ENCODE measurements at places on chromosomes 2 and 18. TPM values are rescaled to one million over a fixed set of nuclear protein-coding genes. Genes with fewer than 3 reads are reported as not detected.

GRCh38 chr2:152920846-152921245, 202.4 kb downstream of the ARL6IP6 start:
- no peaks in the 10 kb centered on the region for H3K4me1 ChIP-seq
- H3K27me3 ChIP-seq = peaks cover 43% of the 10 kb centered on the region
- H3K36me3 ChIP-seq = no peaks in the 10 kb centered on the region
- H3K27ac ChIP-seq = no peak overlapping the region

Gene PCARE
- total RNA-seq = 0.22 TPM

DNA sequence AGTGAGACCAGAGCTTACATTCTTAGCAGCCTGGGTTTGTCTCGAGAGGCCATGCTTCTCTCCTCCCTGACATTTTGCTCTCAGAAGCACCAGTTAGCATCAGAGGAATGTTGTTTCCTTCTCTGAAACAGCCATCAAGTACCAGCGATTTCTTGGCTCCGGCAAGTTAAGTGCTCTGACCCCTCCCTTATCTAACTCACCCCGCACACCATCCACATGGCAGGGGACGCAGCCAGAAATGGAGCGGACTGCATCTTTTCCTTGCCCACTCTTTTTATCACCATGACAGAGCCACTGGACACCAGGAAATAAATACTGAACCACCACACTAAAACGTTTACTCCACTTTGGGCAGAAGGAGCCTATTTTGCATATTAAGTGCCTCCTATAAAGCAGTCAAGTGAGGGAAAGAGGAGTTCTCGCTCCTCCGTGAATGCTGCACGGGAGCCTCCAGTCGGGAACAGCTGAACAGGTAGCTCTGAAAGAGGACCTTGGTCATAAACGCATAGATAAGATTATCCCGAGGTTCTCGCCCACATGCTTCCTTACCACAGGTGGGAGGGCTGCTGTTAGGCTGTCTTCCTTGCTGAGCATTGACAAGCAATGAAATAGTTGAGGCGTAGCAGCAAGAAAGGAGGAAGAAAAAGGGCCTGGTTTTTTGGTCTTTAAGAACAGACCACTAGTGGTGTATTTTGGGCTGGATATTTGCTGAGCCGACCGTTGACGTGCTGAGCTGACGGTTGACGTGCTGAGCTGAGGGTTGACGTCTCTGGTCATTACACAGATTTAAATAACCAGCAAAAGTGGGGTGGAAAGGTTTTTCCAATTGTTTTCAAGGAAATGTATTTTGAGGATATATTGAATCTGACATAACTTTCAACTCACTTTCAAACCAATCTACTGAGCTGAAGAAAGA, 71.4 kb upstream of the ITGB6 start:
- H3K4me1 ChIP-seq = peaks cover 59% of the 10 kb centered on the region
- H3K36me3 ChIP-seq = peaks cover 19% of the 10 kb centered on the region
- DNase-seq = no peak
- H3K27me3 ChIP-seq = no peaks in the 10 kb centered on the region
- peak overlapping the region; percentile 14 for H3K4me3 ChIP-seq

DNA sequence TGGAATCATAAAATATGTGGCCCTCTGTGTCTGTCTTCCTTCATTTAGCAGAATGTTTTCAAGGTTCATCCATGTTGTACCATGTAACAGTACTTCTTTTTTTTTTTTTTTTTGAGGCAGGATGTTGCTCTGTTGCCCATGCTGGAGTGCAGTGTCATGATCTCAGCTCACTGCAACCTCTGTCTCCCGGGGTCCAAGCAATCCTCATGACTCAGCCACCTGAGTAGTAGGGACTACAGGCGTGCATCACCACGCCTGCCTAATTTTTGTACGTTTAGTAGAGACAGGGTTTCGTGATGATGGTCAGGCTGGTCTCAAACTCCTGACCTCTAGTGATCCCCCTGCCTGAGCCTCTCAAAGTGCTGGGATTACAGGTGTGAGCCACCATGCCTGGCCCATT, 31.2 kb downstream of the RAB1A start:
- DNase-seq = no peak
- H3K4me3 ChIP-seq = no peak overlapping the region
- H3K36me3 ChIP-seq = peaks cover 26% of the 10 kb centered on the region
- no peak overlapping the region for H3K27ac ChIP-seq
- no peaks in the 10 kb centered on the region for H3K4me1 ChIP-seq

DNA sequence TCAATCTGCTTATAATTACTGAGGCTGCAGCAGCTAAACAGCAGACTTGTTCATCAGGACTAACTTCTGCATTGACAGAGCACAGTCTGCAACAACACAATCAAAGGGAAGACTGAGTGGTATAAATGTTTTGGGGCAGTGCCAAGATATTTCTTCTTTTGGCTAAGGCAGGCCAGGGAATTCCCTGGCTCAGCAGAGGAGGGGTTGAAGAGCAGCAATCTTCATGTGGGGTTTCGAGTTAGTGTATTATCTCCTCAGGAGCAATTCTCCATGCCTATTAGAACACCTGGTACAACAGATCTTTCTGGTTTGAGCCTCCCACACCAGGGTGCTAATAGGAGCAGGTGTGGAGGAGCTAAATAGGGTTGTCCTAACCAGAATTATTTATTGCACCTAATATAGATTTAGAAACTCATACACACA, 103.0 kb upstream of the STK17B start:
- peaks cover 15% of the 10 kb centered on the region for H3K36me3 ChIP-seq
- peak overlapping the region; percentile 95 for H3K27ac ChIP-seq
- H3K4me1 ChIP-seq = peaks cover 44% of the 10 kb centered on the region
- DNase-seq = peak; percentile 44
- no peaks in the 10 kb centered on the region for H3K27me3 ChIP-seq

Gene HOXD1
- not detected for total RNA-seq

Gene PASK
- total RNA-seq = 26.1 TPM

DNA sequence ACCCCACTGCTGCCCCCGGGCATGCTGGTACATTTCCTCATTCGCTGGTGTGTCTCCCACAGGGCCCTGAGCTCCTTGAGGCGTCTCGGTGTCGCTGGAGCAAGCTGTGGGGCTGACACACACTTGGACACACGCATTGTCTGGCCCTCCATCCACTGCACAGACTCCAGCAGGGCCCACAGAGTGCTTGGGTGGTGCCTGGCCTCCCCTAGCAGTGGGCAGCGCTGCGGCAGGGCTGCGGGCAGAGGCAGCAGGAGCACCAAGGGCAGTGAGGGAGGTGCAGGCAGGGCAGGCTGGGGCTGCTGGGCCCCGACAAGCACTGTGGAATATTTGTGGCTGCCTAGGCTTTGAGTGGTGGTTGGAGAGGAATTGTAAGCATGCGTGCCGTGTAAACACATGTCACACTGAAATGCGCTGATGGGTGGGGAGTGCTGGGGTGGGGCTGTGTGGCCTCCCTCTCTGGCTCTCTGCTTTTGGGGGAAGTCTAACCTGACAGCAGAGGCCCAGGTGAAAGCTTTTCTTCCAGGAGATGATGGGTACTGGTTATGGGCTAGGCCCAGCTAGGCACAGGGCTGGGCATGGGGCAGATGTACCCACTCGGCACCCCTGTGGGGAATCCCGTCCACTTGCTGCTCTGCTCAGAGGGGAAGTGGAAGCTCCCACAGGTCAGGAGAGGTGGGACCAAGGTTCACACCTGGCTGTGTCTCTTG, 55.5 kb upstream of the HS6ST1 start:
- H3K36me3 ChIP-seq = no peaks in the 10 kb centered on the region
- DNase-seq = no peak
- H3K4me3 ChIP-seq = no peak overlapping the region

DNA sequence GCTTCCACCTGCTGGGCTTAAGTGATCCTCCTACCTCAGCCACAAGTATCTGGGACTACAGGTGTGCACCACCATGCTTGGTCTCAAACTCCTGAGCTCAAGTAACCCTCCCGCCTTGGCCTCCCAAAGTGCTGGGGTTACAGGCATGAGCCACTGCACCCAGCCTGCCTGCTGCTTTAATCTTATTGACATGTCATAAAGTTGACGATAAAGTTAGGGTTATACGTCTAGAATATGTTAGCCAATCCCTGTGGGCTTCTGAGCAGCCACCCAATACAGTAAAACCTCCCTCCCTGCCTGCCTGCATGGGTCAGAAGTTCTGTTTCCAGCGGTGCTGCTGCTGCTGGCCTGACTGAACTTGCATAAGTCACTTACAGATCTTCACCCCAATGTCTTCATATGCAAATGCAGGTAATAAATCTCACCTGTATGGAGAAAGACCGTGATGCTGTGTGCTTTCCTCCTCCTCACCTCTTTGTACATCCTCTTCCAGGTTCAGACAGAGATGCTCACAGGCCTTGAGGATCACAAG, 30.1 kb downstream of the TGIF1 start:
- no peak overlapping the region for H3K27ac ChIP-seq
- peaks cover under 1% of the 10 kb centered on the region for H3K4me1 ChIP-seq
- no peak for DNase-seq
- no peak overlapping the region for H3K4me3 ChIP-seq
- no peaks in the 10 kb centered on the region for H3K27me3 ChIP-seq
- peaks cover 2% of the 10 kb centered on the region for H3K36me3 ChIP-seq

DNA sequence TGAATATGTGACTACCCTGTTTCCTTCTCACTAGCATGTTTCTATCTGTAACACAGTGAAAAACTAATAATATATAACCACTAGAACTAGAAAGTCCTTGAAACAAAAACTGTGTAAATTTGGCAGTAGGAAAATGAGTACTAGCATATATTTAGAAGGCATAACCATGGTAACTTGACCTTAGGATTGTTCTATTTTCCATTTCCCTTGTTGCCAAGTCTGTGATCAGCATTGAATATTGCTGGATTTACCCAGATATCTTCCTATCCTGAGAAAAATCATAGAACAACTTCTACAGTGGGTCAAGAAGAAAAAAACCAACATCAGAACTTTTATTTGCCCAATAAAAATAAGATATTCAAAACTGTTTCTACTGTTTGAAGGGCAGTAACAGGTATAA, 563.9 kb upstream of the NRXN1 start:
- H3K4me3 ChIP-seq = no peak overlapping the region
- H3K4me1 ChIP-seq = peaks cover 12% of the 10 kb centered on the region
- DNase-seq = no peak
- no peaks in the 10 kb centered on the region for H3K27me3 ChIP-seq
- H3K27ac ChIP-seq = no peak overlapping the region

DNA sequence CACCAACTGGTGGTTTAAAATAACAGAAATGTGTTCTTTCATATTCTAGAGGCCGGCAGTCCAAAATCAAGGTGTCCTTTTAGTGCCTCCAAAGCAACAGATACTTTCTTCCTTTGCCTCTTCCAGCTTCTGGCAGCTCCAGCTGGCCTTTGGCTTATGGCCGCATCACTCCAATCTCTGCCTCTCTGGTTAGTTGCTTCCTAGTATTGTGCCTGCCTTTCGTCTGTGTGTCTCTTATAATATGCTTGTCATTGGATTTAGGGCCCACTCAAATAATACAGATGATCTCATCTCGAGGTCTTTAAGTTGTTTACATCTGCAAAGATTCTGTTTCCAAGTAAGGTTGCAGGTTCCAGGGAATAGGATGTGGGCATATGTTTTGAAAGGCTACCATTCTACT, 855.2 kb upstream of the ID2 start:
- H3K4me1 ChIP-seq = peaks cover 4% of the 10 kb centered on the region
- H3K27me3 ChIP-seq = no peaks in the 10 kb centered on the region
- H3K27ac ChIP-seq = no peak overlapping the region
- no peak for DNase-seq

GRCh38 chr2:195575879-195576401, 81.1 kb upstream of the SLC39A10 start:
- no peak for DNase-seq
- H3K4me3 ChIP-seq = no peak overlapping the region
- H3K4me1 ChIP-seq = peaks cover 21% of the 10 kb centered on the region
- no peak overlapping the region for H3K27ac ChIP-seq
- no peaks in the 10 kb centered on the region for H3K27me3 ChIP-seq

Gene TMEFF2
- 18.1 TPM for total RNA-seq

DNA sequence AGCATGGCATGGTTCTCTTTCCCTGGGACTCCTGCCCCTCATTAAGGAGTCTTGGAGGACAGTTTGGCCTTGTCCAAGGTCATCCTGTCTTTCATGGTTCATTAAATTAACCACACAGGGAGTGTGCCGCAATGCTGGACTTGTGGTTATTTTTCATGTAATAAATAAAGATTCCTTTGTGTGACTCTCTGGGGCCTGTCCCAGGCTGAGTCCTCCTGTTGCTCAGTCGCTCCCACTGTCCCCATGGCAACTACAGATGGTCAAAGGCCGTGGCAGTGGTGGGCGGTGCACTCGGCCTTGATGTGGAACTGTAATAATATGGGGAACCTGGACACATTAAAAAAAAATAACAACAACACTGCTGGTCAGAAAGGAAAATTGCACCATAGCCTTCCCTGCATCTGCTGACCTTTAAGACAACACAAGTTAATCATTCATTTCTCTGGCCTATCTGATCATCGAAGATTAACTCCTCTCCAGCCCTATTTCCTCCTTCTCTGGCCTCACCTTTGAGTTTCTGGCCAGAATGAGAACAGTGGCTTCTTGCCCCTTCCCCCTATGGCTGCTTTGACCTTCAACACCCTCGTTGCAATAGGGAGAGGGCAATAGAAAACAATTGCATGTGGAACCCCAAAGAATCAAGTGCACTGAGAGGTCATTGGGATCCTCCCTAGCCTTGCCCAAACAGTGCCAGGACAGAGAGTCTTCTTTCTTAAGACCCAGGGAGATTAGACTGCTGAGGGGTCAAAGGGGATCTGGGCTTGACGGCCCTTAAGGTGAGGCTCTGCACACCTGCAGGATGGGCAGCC, 44.7 kb downstream of the PSD4 start:
- H3K27me3 ChIP-seq = peaks cover 2% of the 10 kb centered on the region
- H3K4me3 ChIP-seq = no peak overlapping the region
- no peaks in the 10 kb centered on the region for H3K36me3 ChIP-seq
- no peak overlapping the region for H3K27ac ChIP-seq
- no peak for DNase-seq

GRCh38 chr2:10831400-10831985, 18.9 kb upstream of the PDIA6 start:
- peaks cover 60% of the 10 kb centered on the region for H3K27me3 ChIP-seq
- H3K4me1 ChIP-seq = peaks cover 4% of the 10 kb centered on the region
- H3K4me3 ChIP-seq = no peak overlapping the region
- no peak for DNase-seq
- H3K27ac ChIP-seq = no peak overlapping the region

- H3K4me1 ChIP-seq = peaks cover 28% of the 10 kb centered on the region
- no peak overlapping the region for H3K4me3 ChIP-seq
- no peaks in the 10 kb centered on the region for H3K36me3 ChIP-seq
- H3K27me3 ChIP-seq = no peaks in the 10 kb centered on the region
Measured at GRCh38 chr18:54260396-54261072, 8.8 kb upstream of the POLI start.

- H3K4me3 ChIP-seq = no peak overlapping the region
- DNase-seq = no peak
- no peaks in the 10 kb centered on the region for H3K27me3 ChIP-seq
- H3K36me3 ChIP-seq = peaks cover 11% of the 10 kb centered on the region
Measured at GRCh38 chr2:85861180-85861579, 27.6 kb downstream of the ST3GAL5 start.

GRCh38 chr18:37787452-37787851, 221.9 kb upstream of the CELF4 start:
- no peaks in the 10 kb centered on the region for H3K4me1 ChIP-seq
- H3K27ac ChIP-seq = no peak overlapping the region
- no peaks in the 10 kb centered on the region for H3K27me3 ChIP-seq
- no peak overlapping the region for H3K4me3 ChIP-seq

- H3K4me1 ChIP-seq = peaks cover 10% of the 10 kb centered on the region
- H3K27ac ChIP-seq = no peak overlapping the region
- DNase-seq = no peak
- H3K4me3 ChIP-seq = no peak overlapping the region
- no peaks in the 10 kb centered on the region for H3K36me3 ChIP-seq
Measured at GRCh38 chr2:53028746-53029423, 738.7 kb upstream of the CHAC2 start.

Measured in mesothelial cell of epicardium (in vitro differentiated cells).